ENCODE measurements at places on chromosomes 5 and 9. TPM values are rescaled to one million over a fixed set of nuclear protein-coding genes. Genes with fewer than 3 reads are reported as not detected.

Gene SYK
- total RNA-seq: 5.6 TPM

DNA sequence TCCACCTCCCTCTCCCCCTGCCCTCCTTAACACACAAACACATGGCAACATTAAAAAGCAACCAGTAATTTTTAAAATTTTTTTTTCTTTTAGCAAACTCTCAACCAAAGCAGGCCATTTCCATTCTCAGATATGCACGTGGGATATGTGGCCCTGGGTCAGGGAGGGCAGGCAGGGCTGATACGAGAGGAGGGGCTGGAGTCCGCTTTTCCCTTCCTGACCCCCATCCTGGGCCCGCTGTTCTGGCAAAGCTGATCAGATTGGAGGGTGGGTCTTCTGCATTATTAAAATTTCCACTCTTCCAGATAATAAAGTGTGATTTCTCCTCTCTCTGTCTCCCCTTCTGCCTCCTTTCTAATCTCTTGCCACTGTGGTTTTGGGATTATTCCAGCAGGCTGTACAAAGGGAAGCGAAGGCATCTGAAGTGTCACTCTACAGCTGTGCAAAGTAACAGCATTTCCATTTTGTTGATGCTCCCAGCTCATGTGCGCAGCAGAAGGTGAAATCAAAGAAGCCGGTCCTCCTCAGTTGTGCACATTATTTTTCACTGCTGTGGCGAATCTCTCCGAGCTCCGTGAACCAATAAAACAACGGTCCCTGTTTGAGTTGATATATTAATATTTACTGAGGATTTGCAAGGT is 12.0 kb downstream of the IRX1 start:
- H3K4me3 ChIP-seq: no peak overlapping the region
- no peak for DNase-seq
- no peaks in the 10 kb centered on the region for H3K36me3 ChIP-seq
- peaks cover 49% of the 10 kb centered on the region for H3K27me3 ChIP-seq

DNA sequence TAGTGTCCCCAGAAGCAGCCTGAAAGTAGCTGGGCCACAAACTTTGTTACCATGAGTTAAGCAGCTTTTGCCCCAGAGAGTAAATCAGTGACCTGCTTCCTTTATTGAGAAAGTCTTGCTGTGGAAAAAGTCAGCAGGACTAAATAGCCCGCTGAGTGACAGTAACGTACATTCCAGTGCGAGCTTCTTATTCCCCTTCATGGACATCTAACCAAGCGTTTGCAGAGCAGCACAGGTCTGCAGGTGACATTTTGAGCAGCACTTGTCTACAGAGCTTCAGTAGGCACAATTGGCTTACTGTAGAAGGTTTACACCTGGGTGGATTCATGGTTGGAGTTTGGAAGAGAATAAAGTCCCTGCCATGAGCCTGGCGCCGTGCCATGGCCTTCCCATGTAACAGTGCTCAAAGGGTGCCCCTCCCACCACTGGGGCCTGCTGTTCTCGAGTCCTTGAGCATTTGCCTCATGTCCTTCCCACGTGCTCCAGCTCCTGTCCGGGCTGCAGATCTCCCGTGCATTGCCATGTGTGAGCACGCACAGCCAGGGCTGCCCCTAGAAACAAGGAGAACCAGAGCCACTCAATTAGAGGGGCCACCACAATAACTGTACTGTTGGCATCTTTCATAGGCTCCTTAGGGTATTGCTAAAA is 41.3 kb upstream of the GRHPR start:
- H3K27me3 ChIP-seq: no peaks in the 10 kb centered on the region
- H3K36me3 ChIP-seq: no peaks in the 10 kb centered on the region
- H3K4me3 ChIP-seq: no peak overlapping the region
- H3K27ac ChIP-seq: no peak overlapping the region
- no peaks in the 10 kb centered on the region for H3K4me1 ChIP-seq

DNA sequence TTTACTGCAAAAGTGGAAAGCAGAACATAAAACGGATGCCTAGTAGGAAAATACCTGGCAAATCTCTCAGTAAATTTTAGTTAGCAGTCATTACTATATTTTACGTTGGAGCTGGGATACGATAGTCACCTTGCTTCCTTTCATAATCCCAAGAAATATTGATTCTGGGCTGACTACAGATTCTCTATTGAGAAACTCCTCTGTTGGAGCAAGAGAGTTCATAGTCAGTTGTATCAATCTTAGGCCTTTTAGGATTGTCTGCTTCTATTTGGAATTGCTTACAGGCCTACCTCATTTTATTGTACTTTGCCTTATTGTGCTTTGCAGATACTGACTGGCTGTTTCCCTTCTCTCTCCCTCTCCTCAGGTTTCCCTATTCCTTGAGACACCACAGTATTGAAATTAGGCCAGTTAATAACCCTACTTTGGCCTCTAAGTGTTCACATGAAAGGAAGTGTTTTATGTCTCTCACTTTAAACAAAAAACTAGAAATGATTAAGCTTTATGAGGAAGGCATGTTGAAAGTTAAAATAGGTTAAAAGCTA is 233.7 kb upstream of the TARS1 start:
- no peak for DNase-seq
- H3K4me3 ChIP-seq: no peak overlapping the region
- H3K27me3 ChIP-seq: no peaks in the 10 kb centered on the region
- H3K4me1 ChIP-seq: no peaks in the 10 kb centered on the region
- no peaks in the 10 kb centered on the region for H3K36me3 ChIP-seq
- no peak overlapping the region for H3K27ac ChIP-seq

Gene CCL27
- not detected for total RNA-seq

Gene C9orf50
- not detected for total RNA-seq

GRCh38 chr5:150507474-150508276 is at the start of gene NDST1:
Gene NDST1 (plus strand): TSS chr5:150508131. CDS start chr5:150521255, 13,124 bp downstream.
- peaks cover 39% of the 10 kb centered on the region for H3K4me1 ChIP-seq
- H3K27me3 ChIP-seq: no peaks in the 10 kb centered on the region

GRCh38 chr9:79535534-79535933 is 36.2 kb upstream of the TLE4 start:
- no peak overlapping the region for H3K4me3 ChIP-seq
- no peak for DNase-seq
- no peaks in the 10 kb centered on the region for H3K36me3 ChIP-seq
- H3K4me1 ChIP-seq: no peaks in the 10 kb centered on the region

DNA sequence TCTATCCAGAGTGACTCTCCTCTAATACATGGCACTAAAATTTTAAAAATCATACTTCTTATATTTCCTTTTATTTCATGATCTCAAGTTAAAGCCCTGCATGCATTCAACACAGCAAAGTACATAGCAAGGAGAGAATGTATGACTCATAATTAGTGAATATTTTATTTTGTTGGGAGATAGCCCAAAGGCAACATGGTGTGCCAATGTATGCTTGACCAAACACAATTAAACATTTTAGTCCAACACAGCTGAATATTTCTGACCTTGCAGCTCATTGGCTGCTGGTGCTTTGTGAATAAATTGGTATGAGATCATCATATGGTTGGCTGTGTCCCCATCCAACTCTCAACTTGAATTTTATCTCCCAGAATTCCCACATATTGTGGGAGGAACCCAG is 103.5 kb downstream of the NPR3 start:
- H3K4me1 ChIP-seq: no peaks in the 10 kb centered on the region
- H3K27me3 ChIP-seq: no peaks in the 10 kb centered on the region
- H3K36me3 ChIP-seq: no peaks in the 10 kb centered on the region
- no peak overlapping the region for H3K4me3 ChIP-seq
- no peak for DNase-seq

DNA sequence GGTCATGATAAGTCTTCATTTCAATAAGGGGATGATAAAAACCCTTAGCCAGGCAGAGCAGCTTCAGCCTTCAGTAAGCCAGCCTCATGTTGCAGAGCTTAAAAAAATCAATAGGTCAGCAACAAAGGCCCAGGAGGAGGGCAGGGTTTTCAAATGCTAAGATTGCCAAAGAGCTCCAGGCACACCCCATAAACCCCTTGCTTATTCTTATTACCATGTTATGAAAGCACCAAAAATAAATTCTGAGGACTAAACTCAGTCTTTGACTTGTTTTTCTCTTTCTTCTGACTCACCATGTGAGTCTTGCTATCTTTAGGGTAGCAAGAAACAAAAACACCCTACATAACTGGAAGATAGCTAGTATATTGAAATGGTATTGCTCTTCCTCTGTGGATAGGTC is 317.1 kb downstream of the KCTD16 start:
- H3K27me3 ChIP-seq: no peaks in the 10 kb centered on the region
- no peaks in the 10 kb centered on the region for H3K36me3 ChIP-seq
- no peak overlapping the region for H3K27ac ChIP-seq

GRCh38 chr5:178519155-178519554 is 71.0 kb downstream of the COL23A1 start:
- no peak overlapping the region for H3K4me3 ChIP-seq
- DNase-seq: no peak
- H3K27ac ChIP-seq: no peak overlapping the region
- no peaks in the 10 kb centered on the region for H3K4me1 ChIP-seq

- no peak overlapping the region for H3K27ac ChIP-seq
- no peaks in the 10 kb centered on the region for H3K36me3 ChIP-seq
- DNase-seq: no peak
- no peak overlapping the region for H3K4me3 ChIP-seq
These were observed 13.4 kb upstream of the SMIM32 start for GRCh38 chr5:136206361-136206760.

DNA sequence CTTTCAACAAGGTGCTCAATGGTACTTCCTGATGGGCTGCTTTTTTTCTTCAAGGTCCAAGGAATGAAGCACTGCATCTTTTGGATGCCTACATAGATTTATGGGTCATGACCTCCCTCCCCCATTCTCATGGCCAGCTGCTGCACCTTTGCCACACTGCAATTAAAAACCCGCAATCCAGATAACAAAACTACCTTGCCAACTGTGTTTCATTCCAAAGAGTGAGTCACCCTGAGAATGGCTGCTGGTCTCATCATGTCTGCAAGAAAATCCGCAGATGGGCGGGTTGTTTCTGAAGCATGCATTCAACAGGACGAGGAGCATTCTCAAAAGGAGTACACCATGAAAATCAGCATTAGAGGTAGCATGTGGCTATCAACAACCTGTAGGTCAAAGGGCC is 139.8 kb downstream of the ELAVL2 start:
- no peak for DNase-seq
- no peaks in the 10 kb centered on the region for H3K36me3 ChIP-seq
- H3K4me1 ChIP-seq: peaks cover 5% of the 10 kb centered on the region
- H3K27ac ChIP-seq: no peak overlapping the region
- H3K4me3 ChIP-seq: no peak overlapping the region
- H3K27me3 ChIP-seq: no peaks in the 10 kb centered on the region

DNA sequence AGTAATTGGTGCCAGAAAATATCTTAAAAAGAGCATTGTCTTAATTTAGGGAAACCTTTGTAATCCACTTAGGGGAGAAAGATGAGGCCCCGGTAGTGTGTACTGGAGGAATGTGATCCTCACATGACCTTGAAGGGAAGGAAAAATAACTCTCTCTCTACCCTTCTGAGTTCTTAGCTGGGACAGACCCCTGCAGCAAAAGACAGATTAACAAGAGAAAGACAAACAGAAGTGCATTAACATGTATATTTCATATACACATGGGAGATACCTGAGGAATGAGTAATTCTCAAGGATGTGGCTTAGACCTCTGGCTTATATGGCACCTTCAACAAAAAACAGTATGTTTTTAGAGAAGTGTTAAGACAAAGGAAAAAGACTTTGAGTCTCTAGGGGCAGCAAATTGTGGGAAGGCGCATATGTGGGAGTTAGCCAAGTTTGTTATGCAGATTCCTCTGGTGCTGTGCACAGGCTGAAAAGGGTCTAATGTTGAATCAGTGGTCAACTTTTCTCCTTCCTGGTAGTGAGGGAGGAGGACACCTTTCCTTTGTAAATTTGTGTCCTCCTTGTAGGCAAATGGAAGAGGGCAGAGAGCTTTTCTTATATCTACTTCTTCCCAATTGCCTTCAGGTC is 138.8 kb downstream of the LRRC70 start:
- H3K27ac ChIP-seq: no peak overlapping the region
- no peaks in the 10 kb centered on the region for H3K27me3 ChIP-seq
- peaks cover 10% of the 10 kb centered on the region for H3K4me1 ChIP-seq
- peak; percentile 25 for DNase-seq

Gene CLTB
- total RNA-seq: 29.2 TPM

- H3K27ac ChIP-seq: no peak overlapping the region
- H3K27me3 ChIP-seq: no peaks in the 10 kb centered on the region
- DNase-seq: no peak
- no peaks in the 10 kb centered on the region for H3K36me3 ChIP-seq
- H3K4me3 ChIP-seq: no peak overlapping the region
- H3K4me1 ChIP-seq: peaks cover 8% of the 10 kb centered on the region
These were observed 86.3 kb downstream of the STK10 start for GRCh38 chr5:172101547-172102217.

- no peak overlapping the region for H3K27ac ChIP-seq
- H3K27me3 ChIP-seq: no peaks in the 10 kb centered on the region
- no peak for DNase-seq
These were observed 35.6 kb upstream of the SEMA4D start for GRCh38 chr9:89533411-89534095.

- H3K4me1 ChIP-seq: peaks cover 5% of the 10 kb centered on the region
- no peaks in the 10 kb centered on the region for H3K36me3 ChIP-seq
- no peak overlapping the region for H3K27ac ChIP-seq
- H3K27me3 ChIP-seq: no peaks in the 10 kb centered on the region
These were observed 70.5 kb downstream of the PIK3R1 start for GRCh38 chr5:68285851-68286611.

Gene HAPLN1
- 1.3 TPM for total RNA-seq

DNA sequence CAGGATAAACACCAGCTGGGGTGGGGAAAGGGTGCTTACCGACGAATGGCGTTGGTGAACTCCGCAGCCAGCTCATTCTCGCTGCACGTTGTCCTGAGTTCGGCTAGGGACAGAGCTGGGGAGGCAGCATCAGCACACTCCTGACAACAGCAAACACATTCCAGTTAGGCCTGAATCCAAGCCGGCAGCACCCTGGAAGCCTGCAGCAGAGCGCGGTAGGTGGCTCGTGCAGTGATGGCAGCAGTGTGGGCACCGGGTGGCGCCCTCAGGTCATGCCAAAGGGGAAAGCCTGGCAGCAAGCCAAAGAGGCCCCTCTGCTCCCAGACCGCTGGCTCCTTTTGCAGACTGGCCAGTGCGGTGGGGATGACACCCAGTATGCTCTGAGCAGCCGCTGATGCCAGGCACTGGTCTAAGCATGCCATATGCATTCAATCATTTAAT is 66.9 kb downstream of the DCP2 start:
- H3K27me3 ChIP-seq: no peaks in the 10 kb centered on the region
- H3K4me3 ChIP-seq: no peak overlapping the region
- no peaks in the 10 kb centered on the region for H3K4me1 ChIP-seq

GRCh38 chr5:143019614-143020515 is 249.7 kb downstream of the ARHGAP26 start:
- peaks cover 2% of the 10 kb centered on the region for H3K4me1 ChIP-seq
- H3K27ac ChIP-seq: no peak overlapping the region
- H3K27me3 ChIP-seq: no peaks in the 10 kb centered on the region
- no peaks in the 10 kb centered on the region for H3K36me3 ChIP-seq

Gene ANP32B
- 77.0 TPM for total RNA-seq

GRCh38 chr5:107917983-107918382 is 247.2 kb upstream of the EFNA5 start:
- DNase-seq: no peak
- no peaks in the 10 kb centered on the region for H3K4me1 ChIP-seq
- no peak overlapping the region for H3K27ac ChIP-seq
- no peaks in the 10 kb centered on the region for H3K36me3 ChIP-seq
- no peaks in the 10 kb centered on the region for H3K27me3 ChIP-seq
- no peak overlapping the region for H3K4me3 ChIP-seq
